CD4-positive, alpha-beta T cell treated with Interleukin-2 at 100 ng/mL for 4 hours (primary cell): ENCODE measurements at places on chromosomes 6 and 20.

DNA sequence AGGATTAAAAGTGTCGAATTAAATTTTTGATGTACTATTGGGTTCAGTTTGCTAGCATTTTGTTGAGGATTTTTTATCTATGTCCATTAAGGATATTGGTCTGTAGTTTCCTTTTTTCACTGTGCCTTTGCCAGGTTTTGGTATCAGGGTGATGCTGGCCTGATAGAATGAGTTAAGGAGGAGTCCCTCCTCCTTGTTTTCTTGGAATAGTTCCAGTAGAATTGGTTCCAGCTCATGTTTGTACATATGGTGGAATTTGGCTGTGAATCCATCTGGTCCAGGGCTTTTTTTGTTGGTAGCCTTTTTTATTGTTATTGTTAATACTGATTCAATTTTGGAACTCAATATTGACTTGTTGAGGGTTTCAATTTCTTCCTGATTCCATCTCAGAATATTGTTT is 141.8 kb downstream of the SIM1 start:
- no peak for DNase-seq

- DNase-seq: no peak
Measured at GRCh38 chr6:106185615-106186014, 99.5 kb downstream of the PRDM1 start.

GRCh38 chr6:116217069-116217468 is 36.8 kb downstream of the TSPYL4 start:
- peak; percentile 55 for DNase-seq

GRCh38 chr20:63831993-63832686 is 1.1 kb upstream of the ZBTB46 start:
- DNase-seq: no peak

DNA sequence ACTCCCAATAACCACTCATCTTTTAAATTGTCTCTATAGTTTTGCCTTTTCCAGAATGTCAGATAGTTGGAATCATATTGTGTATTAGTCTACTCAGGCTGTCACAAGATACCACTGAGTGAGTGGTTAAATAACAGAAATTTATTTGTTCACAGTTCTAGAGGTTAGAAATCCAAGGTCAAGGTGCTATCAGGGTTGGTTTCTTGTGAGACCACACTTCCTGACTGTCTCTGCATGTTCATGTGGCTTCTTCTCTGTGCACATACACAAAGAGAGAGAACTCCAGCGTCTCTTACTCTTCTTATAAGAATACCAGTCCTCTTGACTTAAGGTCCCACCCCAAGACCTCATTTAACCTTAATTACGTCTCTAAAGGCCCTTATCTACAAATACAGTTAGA is 23.9 kb upstream of the PRSS35 start:
- no peak for DNase-seq

GRCh38 chr20:62887152-62887859 is 25.7 kb upstream of the TCFL5 start:
- peak; percentile 40 for DNase-seq

DNA sequence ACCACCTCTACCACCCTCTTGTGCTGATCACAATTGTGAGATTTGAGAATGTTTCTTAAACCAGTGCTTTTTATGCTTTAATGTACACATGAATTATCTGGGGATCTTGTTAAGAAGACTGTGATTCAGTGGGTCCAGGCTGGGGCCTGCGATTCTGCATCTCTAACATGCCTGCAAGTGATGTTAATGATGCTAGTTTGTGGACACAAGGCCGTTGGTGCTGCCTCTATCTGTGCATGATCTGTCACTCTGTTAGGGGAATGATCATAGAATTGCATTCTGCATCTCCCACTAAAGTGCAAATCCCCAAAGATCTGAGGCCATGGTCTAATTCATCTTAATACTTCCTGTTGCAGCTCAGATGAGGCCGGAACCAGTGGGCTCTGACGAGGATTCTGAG is 746.5 kb downstream of the PTPRT start:
- no peak for DNase-seq

DNA sequence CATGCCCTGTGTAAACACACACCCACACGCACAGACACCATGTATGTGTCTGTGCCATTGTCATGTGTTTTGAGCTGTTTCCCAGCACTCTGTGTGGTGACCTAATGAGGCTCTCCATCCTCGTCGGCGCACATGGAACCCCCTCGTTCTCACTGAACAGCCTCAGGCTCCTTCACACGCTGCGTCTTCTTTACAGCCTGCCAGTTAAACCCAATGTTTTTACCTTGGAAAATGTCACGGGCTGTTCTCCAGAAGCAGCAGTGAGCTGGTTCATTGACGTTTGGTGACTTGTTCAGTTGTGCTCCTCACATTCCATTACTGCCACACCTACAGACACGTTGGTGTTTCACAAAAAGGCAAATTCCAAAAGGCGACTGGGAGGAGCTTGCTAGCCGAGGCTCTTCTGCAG is 201.0 kb upstream of the FOXQ1 start:
- DNase-seq: no peak

DNA sequence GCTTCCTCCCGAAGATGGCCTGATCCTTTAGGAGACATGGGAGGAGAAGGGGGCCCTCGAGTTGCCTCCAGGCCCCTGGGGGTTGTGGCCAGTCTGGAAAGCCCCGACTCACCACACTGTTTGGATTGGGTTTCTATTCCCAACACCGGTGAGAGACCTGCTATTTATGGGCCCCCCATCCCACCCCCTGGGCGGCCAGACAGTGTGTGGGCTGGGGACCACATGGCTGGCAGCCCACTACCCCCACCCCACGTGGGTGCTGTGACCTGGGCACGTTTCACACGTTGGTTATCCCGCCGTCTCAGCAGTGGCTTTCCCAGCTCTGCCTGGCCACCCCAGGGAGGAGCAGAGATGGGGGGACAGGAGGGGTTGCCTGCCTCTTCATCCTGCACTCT is 116.1 kb downstream of the VEGFA start:
- DNase-seq: no peak

DNA sequence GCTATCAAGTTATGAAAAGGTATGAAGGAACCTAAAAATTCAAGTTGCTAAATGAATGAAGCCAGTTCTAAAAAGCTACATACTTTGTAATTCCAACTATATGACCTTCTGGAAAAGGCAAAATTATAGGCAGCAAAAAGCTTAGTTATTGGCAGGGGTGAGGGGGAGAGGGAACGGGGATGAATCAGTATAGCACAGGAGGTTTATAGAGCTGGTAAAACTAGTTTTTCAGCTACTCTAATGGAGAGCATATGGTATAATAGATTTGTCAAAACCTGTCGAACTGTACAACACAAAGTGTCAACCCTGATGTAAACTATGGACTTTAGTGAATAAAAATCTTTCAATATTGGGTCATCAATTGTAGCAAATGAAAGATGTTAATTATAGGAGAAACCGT is 18.7 kb downstream of the MANEA start:
- DNase-seq: no peak

GRCh38 chr6:137878029-137878428 is 11.0 kb downstream of the TNFAIP3 start:
- no peak for DNase-seq

GRCh38 chr6:170101281-170102035 is 189.4 kb downstream of the DLL1 start:
- no peak for DNase-seq

DNA sequence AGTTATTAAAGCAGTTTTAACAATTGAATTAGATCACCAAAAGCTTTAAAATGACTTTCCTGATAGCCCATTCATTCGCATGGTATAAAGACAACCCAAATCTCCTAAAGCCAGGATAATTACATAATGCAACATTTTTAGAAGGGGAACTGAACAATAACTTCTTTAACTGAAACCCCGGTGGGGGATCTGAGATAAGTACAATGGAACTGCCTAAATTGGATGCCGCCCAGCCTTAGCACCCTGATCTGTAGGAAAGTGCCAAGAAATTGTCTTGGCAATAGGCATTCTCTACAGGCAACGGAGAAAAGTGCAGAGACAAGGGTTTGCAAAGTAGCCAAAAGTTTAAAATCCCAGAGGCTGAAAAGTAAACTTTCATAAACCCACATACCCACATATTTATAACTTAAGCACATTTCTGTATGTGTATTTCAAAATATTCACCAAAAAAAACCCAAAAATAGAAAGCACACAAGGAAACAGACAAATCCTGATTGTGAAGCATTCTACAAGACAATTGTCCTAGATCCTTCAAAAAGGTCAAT is 98.8 kb upstream of the BEND6 start:
- no peak for DNase-seq
